Bronchial smooth muscle cell (primary cell): ENCODE measurements at places on chromosomes 2 and 18. TPM values are rescaled to one million over a fixed set of nuclear protein-coding genes. Genes with fewer than 3 reads are reported as not detected.

RESP18 gene
- total RNA-seq, result not detected in 2 replicates

KIF5C gene
- 0.16 and 0.26 TPM in 2 replicates for total RNA-seq

TUBB8B gene
- not detected in 2 replicates for total RNA-seq

ABCG8 gene
- total RNA-seq, result not detected in 2 replicates

ALPI gene
- total RNA-seq, result not detected in 2 replicates

TMEM37 gene
- 0.32 and 0.60 TPM in 2 replicates for total RNA-seq

STPG4 gene
- 0.16 TPM in 1 of 2 replicates, not detected in the other for total RNA-seq

PLEKHH2 gene
- 4.4 and 6.5 TPM in 2 replicates for total RNA-seq

EPB41L3 gene
- total RNA-seq, result 91.1 and 127 TPM in 2 replicates

COL4A4 gene
- total RNA-seq, result 0.16 and 0.17 TPM in 2 replicates

SULT1C3 gene
- not detected in 2 replicates for total RNA-seq
